GM23338 (cell line): ENCODE measurements at places on chromosomes 3 and 15. TPM values are rescaled to one million over a fixed set of nuclear protein-coding genes. Genes with fewer than 3 reads are reported as not detected.
A peak's percentile ranks its signal among the peaks of the same experiment; 100 is the strongest.

GRCh38 chr15:34336991-34337556, 507 bp downstream of the SLC12A6 start:
- DNase-seq = peak; percentile 43

DNA sequence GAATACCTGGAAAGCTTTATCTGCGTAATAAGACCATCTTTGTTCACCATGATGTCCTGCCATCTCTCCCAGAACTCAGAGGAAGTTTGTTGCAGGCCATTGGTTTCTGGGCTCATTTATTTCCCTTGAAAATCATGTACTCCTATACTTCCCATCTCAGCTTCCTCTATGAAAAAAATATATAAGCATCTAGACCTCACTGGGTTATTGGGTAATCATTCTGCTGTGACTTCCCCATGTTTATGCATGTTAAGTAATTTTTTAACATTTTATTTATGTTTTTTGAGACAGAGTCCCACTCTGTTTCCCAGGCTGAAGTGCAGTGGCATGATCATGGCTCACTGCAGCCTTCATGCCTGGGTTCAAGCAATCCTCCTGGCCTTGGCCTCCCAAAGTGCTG, 184.5 kb downstream of the ZPLD1 start:
- no peak for DNase-seq

The ZKSCAN7 gene
- polyA plus RNA-seq = 4.4 and 4.7 TPM in 2 replicates

DNA sequence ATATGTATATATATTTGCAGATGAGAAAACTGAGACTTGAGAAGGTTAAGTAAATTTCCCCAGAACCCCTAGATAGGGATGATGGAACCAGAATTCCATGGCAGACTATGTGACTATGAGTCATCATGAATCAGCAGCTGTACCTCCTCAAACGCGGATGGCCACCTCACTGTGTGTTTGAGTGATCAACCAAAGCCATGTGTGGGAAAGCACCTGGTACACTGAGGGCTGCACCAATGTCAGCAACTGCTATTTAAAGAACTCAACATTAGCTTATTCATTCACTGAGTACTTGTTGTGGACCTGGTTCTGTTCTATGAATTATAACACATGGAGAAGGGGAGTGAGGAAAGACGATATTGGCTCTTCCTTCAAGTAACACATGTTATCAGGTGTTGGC, 377.0 kb downstream of the GAP43 start:
- no peak for DNase-seq

DNA sequence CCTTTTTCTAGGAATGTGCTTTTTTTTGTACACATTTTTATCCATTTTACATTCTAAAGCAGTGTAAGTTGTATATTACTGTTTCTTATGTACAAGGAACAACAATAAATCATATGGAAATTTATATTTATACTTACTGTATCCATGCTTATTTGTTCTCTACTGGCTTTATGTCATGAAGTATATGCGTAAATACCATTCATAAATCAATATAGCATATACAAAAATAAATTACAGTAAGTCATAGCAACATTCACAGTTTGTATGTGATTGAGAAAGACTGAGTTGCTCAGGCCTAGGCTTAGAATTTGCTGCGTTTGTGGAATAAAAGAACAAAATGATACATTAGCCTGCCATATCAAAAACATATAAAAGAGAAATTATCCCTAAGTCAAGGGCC, 16.5 kb downstream of the THBS1 start:
- no peak for DNase-seq

- DNase-seq = no peak
These were observed 329.1 kb downstream of the FOXP1 start for GRCh38 chr3:71254281-71255057.
